BE2C (cell line): ENCODE measurements at places on chromosomes 1 and 21.

GRCh38 chr1:22264464-22265341 is 121.8 kb upstream of the WNT4 start:
- no peak for DNase-seq

DNA sequence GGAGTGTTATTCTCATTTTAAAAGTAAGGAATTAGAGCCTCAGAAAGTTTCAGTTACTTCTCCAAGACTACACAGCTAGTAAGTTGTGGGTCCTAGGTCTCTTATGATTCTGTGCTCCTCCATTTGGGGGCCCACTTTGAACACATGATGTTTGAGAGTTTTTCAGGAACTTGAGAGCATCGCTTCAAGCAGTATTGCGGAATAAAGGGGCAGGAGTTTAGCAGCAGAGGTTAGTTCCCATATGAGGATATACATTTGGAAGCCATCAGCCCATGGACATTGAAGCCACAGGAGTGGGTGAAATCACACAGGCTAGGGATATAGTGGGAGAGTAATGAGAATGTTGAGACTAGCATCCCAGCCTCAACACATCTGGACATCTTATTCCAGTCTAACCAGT is 143.2 kb downstream of the RASAL2 start:
- DNase-seq: no peak

DNA sequence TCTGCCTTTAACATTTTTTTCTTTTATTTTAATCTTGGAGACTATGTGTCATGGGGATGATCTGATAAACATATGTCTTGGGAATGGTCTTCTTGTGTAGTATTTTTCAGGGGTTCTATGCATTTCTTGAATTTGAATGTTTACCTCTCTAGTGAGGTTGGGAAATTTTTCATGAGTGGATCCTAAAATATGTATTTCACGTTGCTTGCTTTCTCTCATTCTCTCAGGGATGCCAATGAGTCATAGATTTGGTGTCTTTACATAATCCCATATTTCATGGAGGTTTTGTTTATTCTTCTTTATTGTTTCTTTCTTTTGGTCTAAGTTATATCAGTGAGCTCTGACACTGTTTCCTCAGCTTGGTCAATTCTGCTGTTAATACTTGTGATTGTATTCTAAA is 1237.2 kb downstream of the PLA2G4A start:
- DNase-seq: no peak

GRCh38 chr1:184647471-184647870 is 107.2 kb downstream of the EDEM3 start:
- no peak for DNase-seq

DNA sequence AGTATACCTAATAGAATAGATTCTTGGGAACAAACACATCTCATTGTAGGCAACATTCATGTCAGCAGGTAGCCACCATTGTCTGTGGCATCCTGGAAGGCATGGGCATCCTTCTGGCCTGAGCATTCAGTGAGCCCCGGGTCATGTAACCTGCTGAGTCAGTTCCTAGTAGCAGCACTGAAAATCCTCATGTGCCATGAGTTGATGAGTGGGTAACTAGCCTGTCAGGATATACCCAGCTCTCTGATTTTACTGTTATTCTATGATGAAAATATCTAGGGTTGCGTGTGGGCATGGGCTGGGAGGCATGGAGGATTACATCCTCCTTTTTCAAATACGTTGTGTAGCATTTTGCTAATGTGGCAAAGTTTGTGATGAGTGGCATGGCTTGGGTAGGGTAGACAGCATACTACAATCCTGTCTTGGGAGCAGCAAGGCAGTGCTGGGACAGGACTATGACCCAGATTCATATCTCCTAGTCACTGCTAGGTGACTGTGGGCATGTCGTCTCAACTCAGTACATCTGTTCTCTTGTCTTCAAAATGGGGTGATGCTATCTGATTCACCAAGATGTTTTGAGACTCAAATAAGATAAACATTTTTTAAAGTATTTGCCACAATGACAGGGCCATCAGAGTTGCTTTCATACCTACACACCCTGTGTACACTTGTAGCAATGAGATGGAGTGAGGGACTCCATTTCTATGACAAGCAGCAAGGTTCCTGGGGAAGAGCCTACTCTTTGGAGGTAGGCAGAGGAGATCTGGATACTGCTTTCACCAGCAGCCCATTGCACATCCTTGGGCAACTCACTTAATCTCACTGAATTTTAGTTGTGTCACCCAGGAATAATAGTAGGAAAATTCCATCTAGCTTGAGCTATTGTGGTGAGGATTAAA is 62.5 kb downstream of the CD58 start:
- no peak for DNase-seq

GRCh38 chr1:208652296-208653160 is 408.3 kb upstream of the PLXNA2 start:
- DNase-seq: peak; percentile 68

GRCh38 chr1:229285440-229285839 is 14.5 kb downstream of the RAB4A start:
- no peak for DNase-seq

DNA sequence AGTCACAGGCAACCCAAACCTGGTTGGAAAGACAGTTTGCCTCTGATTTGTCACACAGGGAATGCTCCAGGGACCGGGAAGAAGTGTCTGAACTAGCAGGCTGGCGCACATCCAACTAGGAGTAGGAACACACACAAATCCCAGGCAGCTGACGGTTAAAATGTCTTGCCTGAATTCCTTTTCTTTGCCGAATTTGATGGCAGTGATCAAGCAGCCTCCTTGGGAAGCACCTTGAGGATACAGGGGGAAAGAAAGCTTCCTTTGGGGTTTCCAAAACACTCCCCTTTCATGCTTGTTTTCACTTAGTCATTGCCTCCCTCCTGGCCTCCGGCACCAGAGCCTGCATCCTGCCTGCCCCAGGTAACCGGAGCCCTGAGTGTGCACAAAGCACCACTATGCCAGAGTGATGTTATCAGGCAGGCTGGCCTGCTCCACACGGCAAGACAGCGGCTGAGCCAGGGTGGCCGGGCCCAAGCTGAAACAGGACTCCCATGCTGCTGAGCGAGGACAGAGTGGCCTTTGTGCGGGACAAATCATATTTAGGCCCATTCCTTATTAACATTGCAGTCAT is 193.8 kb downstream of the LMX1A start:
- peak; percentile 21 for DNase-seq

DNA sequence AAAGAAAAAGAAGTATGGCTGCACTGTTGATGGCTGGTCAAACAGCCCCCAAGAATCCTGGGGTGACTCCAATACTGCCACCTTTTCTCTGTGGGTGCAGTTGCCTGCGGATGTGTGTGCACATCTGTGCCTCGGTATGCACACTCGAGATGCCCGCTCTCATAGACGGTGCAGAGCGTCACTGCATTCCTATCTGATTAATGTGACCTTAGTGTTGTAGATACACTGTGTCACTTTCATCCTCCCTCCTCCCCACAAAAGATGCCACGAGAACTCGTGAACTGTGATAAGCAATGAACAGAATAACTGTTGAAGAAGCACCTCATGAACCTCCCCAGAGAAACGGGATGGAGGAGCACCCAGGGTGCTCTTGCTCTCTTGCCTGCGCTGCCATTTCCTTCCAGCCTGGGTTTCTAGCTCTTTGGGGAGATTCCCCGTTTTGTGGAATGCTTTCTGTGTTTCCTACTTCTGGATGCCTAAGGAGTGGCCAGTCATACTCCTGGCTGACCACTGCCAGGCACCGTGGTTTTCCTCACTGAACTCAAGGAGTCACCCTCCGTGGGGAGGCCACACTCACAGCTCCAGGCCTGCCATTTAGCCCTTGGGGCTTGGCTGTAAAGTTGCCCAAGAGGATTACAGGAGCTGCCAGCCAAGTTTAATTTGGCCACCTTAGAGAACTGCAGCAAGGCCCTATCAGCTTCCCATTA is 32.0 kb downstream of the NTPCR start:
- no peak for DNase-seq

- DNase-seq: no peak
These were observed 47.1 kb downstream of the PTGS2 start for GRCh38 chr1:186633116-186633515.

- no peak for DNase-seq
These were observed 451.0 kb upstream of the RGS18 start for GRCh38 chr1:191707288-191707687.

DNA sequence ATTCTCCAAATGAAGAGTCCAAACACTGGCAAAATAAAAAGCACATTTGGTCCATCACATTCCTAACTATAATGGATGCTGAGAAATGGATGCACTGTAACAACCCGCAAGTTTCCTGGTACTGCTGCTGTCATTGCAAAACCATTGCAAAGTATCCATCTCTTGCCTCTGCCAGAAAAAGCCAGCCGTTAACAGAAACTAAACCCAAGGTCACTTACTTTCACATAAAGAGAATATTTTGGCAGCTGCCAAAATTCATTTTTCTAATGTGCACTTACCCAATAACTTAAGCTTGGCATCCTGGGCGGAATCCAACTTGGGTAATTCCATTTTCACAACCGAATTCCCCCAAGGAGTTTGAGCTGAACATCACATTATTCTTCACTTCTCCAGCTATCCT is 77.0 kb upstream of the LRRC8D start:
- DNase-seq: no peak

- no peak for DNase-seq
These were observed 4.6 kb downstream of the HCRTR1 start for GRCh38 chr1:31621847-31622730.

- DNase-seq: no peak
These were observed 273.1 kb downstream of the MRPL39 start for GRCh38 chr21:25334046-25334730.
